NCI-H1436 treated with DMSO at 0.1 percent for 48 hours (cell line): ENCODE measurements at places on chromosomes 1 and 21.

- no peak for DNase-seq
Measured at GRCh38 chr1:153792631-153793041, 17.4 kb downstream of the SLC27A3 start.

DNA sequence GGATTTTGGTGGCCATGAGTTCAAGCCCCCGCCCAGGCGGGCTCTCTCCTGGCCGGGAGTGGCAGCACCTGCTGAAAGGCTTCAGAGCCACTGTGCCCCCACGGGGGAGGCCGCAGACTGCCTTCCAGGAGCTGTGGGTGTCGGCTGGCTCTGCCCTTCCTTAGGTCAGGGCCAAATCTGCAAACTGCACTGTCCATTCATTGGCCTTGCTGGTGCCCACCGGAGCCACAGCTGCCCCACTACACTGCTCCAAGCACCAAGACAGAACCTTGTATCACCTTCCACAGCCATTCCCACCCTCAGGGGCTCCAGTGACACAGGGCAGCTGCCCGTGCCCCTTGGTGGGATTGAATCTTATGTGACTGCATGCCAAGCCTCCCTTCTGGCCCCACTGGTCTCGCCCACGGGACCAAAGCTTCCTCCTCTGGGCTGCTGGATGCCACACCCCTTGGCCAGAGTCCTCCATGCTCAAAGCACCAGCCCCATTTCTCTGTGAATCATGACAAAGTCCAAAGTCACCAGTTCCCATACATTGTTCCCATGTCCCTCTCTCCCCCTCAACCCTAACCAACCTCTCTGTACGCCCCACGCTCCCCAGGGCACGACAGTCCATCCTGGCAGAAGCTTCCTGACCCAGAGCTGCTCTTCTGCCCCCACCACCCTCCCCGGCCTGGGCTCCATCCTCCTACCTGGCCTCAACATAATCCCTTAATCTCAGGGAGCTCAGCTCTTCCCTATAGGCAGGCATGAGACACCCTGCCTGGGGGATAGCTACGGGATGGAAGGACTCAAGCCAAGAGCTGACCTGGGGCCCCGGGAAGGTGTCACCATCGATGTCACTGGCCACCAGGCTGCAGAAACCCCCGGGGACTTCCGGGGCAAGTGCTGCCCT is 20.9 kb upstream of the GPR153 start:
- DNase-seq: no peak

DNA sequence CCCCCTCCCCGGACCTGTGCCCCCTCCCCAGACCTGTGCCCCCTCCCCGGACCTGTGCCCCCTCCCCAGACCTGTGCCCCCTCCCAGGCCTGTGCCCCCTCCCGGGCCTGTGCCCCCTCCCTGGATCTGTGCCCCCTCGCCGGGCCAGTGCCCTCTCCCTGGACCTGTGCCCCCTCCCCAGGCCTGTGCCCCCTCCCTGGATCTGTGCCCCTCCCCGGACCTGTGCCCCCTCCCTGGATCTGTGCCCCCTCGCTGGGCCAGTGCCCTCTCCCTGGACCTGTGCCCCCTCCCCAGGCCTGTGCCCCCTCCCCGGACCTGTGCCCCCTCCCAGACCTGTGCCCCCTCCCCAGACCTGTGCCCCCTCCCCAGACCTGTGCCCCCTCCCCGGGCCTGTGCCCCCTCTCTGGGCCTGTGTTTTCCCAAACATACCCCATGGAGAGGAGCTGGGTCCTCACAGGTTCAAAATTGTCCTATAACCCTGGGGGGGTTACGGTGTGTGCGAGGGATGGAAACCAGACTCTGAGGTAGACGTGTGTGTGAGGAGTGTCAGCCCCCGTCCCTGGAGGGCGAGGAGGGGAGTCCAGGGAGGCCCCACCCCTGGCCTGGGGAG is 47.6 kb upstream of the POFUT2 start:
- no peak for DNase-seq

GRCh38 chr21:45178070-45178608 is 103.8 kb downstream of the ADARB1 start:
- no peak for DNase-seq

DNA sequence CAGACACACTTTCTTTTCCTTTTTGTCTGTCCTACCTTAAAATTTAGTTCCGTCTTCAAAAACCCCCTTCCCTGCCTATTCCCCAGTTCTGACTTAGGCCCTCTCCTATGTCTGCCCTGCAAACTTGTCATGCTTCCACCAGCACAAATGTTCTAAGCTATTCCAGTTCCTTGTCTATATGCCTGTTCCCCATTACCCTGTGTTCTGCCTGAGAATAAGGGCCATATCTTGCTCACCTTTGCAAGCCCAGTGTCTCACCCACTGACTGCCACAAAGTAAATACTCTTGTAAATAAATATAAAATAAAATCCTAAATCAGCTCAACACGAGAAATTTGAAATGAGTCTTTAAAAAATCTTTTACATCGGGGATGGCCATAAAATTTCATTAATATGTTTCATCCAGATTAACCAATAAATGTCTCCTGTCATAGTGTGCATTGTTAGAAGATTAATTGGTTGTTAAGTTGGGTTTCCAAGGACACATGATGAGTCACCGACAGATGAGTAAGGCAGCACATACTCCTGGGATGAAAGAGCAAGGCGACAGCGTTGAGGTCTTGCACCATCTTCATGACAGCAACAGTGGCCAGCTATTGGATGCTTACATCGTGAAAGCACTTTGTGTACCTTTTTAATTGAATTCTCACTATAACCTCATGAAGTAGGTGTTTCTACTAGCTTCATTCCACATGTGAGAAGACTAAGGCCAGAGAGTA is 92.6 kb upstream of the NGF start:
- peak; percentile 38 for DNase-seq

GRCh38 chr1:8047112-8047511 is 21.0 kb upstream of the ERRFI1 start:
- no peak for DNase-seq

DNA sequence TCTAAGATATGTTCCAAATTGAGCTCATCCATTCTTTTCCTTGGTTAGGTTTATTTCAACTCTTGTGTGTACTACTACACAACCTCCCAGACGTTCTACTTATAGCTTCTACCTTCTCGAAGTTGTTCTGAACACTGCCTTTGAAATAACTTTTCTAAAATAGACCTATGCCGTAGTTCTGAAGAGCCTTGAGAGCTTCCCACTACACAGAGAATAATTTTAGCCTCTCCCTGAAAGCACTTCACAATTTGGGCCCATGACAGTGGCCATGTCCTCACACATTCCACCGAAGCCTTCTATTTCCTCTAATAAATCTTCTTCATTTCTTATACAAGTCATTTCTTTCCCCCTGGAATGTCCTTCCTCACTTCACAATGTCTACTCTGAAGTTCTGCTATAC is 62.2 kb downstream of the CRB1 start:
- no peak for DNase-seq

DNA sequence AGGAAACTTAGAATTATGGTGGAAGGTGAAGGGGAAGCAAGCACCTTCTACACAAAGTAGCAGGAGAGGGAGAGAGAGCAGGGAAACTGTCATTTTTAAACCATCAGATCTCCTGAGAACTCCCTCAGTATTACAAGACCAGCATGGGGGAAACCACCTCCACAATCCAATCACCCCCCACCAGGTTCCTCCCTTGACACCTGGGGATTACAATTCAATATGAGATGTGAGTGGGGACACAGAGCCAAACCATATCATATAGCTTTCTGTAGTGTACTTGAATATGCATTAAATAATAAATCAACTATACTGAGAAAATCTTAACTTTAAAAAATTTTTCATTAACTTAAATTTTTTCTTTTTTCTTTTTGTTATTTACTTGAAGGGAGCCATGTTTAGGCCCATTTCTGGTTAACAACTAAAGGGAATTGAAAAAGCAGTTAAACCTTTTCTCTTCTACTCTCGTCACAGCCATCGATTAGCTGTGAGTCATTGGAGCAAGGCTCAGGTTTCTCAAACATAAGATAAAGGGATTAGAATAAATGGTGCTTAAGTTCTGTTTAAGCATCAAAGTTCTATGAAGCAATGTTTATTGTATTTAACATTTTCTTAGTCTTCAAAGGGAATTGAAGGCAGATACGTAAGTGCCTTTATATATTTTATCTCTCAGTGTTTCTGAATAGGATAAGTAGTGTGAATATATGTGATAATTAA is 72.2 kb upstream of the DPT start:
- DNase-seq: peak; percentile 32

- no peak for DNase-seq
Measured at GRCh38 chr1:55257958-55258357, 42.8 kb upstream of the USP24 start.

DNA sequence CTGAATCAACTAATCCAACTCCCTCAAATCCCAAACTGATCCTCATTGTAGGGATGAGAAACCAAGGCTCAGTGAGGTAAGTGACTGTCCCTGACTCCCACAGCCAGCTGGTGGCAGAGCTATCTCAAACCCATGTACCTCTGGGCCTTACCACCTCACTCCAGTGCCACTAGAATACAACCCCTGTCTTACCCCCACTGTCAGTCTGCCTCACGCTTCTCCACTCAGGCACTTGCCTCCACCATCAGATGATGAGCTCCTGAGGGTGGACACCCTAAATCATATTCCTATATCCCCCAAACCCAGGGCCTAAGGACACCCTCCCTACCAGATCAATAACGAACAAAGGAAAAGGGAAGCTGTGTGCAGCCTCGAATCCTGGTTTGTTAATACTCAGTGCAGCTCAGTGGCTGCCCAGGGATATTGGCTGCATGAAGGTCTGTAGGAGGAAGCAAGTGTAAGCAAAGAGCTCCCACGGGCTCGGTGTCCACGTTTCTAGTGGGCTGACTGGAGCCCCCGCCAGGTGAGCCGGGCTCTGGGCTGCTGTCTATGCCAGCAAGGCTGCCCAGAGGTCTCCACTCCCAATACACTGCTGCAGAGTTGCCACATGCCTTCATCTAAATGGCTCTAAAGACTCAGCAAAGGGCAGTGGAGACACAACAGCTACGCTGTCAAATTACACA is 533.4 kb downstream of the MATN1 start:
- DNase-seq: no peak

DNA sequence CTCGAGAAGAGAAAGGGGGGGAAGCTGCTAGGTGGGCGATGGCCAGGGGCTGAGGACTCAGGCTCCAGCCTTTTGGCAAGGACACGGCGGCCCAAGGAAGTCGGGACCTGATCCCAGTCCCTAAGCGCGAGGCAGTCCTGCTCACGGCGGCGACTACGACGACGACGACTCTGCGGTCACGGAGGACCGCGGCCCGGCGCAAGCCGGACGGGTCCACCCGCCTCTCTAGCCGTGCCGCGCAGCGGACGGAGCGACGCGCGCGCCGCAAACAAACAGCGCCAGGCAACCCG is 401 bp downstream of the WNT9A start:
- no peak for DNase-seq

- no peak for DNase-seq
Measured at GRCh38 chr1:98949621-98950020, 55.0 kb downstream of the PLPPR5 start.

GRCh38 chr21:40177979-40178378 is 310.7 kb downstream of the PCP4 start:
- DNase-seq: no peak

DNA sequence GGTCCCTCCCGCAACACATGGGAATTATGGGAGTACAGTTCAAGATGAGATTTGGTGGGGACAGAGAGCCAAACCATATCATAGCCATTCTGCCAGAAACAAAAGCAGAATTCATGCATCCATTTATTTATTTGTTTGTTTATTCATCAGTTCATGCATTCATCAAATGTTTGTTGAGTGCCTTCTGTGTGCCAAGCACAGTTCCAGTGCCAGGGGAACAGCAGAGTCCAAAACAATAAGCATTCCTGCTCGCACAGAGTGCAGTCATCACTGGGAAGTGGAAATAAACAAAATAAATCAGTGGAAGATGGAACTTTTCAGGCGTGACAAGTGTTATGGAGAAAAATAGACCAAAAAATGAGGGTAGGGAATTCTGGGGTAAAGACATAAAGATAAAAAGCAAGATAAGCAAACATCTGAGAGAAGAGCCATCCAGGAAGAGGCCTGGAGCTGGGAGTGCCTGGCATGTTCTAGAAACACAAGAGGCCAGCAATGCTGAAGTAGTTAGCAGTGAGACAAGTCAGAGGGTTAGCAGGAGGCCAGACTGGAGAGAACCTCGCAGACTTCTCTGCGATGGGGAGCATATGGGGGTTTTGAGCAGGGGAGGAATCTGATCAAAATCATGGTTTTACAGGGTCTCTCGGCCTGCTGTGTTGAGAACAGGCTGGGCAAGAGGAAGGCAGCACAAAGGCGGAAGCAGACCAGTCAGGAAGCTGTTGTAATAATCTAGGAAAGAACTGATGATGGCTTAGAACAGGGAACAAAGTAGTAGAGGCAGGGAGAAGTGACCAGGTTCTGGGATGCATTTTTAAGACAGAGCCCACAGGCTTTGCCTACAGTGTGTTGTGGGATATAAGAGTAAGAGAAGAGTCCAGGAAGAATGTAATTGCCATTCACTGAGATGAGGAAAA is 113.2 kb downstream of the GLUL start:
- DNase-seq: no peak

DNA sequence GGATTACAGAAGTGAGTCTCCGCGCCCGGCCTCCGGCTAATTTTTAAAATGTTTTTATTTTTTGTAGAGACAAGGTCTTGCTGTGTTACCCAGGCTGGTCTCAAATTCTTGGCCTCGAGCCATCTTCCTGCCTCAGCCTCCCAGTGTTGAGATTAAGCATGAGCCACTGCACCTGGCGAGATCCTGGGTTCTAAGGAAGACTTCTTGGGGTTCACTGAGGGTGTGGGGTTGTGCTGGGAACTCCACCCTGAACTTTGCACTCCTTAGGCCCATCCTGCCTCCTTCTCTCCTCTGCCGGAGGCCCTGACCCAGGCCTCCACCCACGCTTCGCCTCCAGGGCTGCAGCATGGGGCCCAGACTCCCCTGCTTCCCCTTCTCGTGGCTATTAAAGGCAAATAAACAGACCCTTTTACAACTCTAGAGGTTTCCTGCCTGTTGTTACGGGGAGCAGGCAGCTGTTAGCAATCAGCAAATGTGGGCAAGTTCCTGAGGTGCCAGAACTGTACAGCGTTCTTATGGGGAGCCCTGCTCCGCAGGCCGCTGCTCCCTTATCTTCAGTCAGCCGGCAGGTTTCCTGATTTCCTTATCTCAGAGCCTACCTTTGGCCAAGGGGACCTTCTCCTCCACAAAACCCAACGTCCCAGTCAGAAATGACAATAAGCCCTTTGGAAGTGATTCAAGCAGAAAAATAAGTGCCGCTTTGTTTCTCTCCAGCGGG is 41.0 kb upstream of the LIN9 start:
- no peak for DNase-seq

GRCh38 chr1:85311818-85312217 is 35.4 kb upstream of the BCL10 start:
- DNase-seq: no peak

- DNase-seq: no peak
Measured at GRCh38 chr1:231215681-231216385, 25.2 kb upstream of the GNPAT start.

DNA sequence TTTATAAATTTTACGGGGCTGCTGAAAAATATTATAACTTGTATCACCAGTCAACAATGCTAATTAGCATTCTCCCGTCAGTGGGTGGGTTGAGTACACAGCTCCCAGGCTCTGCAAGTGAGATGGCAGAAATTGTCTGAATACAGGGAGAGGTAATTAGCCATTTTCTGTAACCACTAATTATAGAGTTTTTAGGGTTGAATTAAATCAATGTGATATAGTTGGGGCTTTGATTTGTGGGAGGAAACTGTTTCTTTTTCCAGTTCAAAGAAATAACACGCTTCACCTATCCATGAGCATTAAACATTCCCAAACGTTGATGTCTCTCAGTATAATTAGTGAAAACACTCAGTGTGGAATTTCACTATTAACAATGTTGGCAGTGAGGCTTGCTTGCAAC is 1.5 kb downstream of the VANGL1 start:
- DNase-seq: no peak

GRCh38 chr1:65791396-65791795 is 1.3 kb upstream of the PDE4B start:
- no peak for DNase-seq

- no peak for DNase-seq
Measured at GRCh38 chr1:156399355-156400125, 30.5 kb downstream of the RHBG start.
